Testis (tissue), 5 donors: ENCODE measurements at places on chromosomes 1 and 21. TPM values are rescaled to one million over a fixed set of nuclear protein-coding genes. Genes with fewer than 3 reads are reported as not detected.

The TMEM81 gene
- total RNA-seq, result 5.7 TPM

The NBPF10 gene
- 4.0 TPM for total RNA-seq

GRCh38 chr1:227841096-227841495 is 25.6 kb downstream of the PRSS38 start:
- no peaks in the 10 kb centered on the region for H3K36me3 ChIP-seq
- no peak overlapping the region for H3K4me3 ChIP-seq
- no peaks in the 10 kb centered on the region for H3K27me3 ChIP-seq
- no peaks in the 10 kb centered on the region for H3K4me1 ChIP-seq

- no peak for DNase-seq
- H3K27ac ChIP-seq, result no peak overlapping the region
- no peaks in the 10 kb centered on the region for H3K27me3 ChIP-seq
- peaks cover 18% of the 10 kb centered on the region for H3K4me1 ChIP-seq
- H3K36me3 ChIP-seq, result no peaks in the 10 kb centered on the region
Measured at GRCh38 chr1:8031176-8031785, 5.2 kb upstream of the ERRFI1 start.

- H3K27me3 ChIP-seq, result no peaks in the 10 kb centered on the region
- H3K4me3 ChIP-seq, result no peak overlapping the region
- no peak for DNase-seq
- H3K4me1 ChIP-seq, result no peaks in the 10 kb centered on the region
- no peaks in the 10 kb centered on the region for H3K36me3 ChIP-seq
Measured at GRCh38 chr1:95308276-95309030, 74.4 kb downstream of the RWDD3 start.
